ENCODE measurements at places on chromosomes 7 and 10. TPM values are rescaled to one million over a fixed set of nuclear protein-coding genes. Genes with fewer than 3 reads are reported as not detected.

GRCh38 chr10:79022565-79023230, 46.1 kb upstream of the ZMIZ1 start:
- H3K36me3 ChIP-seq, result no peaks in the 10 kb centered on the region
- H3K27ac ChIP-seq, result no peak overlapping the region
- H3K4me3 ChIP-seq, result no peak overlapping the region
- peak; percentile 54 for DNase-seq
- H3K4me1 ChIP-seq, result peaks cover 36% of the 10 kb centered on the region

GRCh38 chr10:91250341-91250740, 29.9 kb downstream of the PCGF5 start:
- no peak for DNase-seq
- no peak overlapping the region for H3K4me3 ChIP-seq
- no peaks in the 10 kb centered on the region for H3K4me1 ChIP-seq
- H3K27ac ChIP-seq, result no peak overlapping the region
- H3K36me3 ChIP-seq, result peaks cover 14% of the 10 kb centered on the region

DNA sequence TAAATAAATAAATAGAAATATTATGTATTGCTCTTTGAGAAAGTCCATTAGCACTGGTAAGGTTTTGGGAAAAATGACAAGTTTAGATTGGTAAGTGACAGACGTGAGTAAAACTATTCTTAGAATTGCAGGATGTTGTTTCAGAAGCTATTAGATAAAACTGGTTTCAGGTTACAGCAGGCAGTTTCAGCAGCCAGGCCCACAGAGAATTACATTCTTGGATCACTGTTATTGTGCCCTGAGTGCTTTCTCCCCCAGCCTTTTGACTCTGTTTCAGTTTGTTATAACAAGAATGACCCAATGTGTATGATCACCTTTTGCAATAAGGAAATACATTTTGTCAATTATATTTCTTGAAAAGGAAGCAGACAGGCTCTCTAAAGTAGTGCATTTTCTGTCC, 86.5 kb downstream of the DKK1 start:
- H3K36me3 ChIP-seq, result peaks cover 3% of the 10 kb centered on the region
- H3K4me3 ChIP-seq, result no peak overlapping the region
- DNase-seq, result no peak
- no peak overlapping the region for H3K27ac ChIP-seq

SLC18A2 gene
- total RNA-seq, result 0.13 TPM

DNA sequence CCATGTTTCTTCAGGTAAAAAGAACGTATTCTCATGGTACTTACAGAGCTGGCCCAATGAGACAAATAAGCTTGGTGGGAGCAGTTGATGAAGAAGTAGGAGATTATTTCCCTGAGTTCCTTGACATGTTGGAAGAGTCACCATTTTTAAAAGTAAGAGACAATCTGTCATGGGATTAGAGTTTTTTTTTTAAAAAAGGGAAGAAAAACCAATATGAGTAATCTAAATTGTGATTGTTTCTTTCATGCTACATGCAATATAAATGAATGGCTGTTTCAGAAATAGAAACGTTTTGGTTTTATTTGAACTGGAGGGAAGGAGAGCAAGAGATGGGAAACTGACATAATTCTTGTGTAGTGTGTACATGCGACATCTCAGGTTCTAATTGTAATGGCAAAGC, 32.8 kb downstream of the TMEM60 start:
- peaks cover 14% of the 10 kb centered on the region for H3K36me3 ChIP-seq
- peaks cover 10% of the 10 kb centered on the region for H3K4me1 ChIP-seq
- H3K27ac ChIP-seq, result peak overlapping the region; percentile 72
- H3K4me3 ChIP-seq, result no peak overlapping the region
- H3K27me3 ChIP-seq, result no peaks in the 10 kb centered on the region

GRCh38 chr7:105268511-105269392, 120.0 kb downstream of the SRPK2 start:
- peak overlapping the region; percentile 90 for H3K27ac ChIP-seq
- no peaks in the 10 kb centered on the region for H3K27me3 ChIP-seq
- no peak for DNase-seq
- H3K36me3 ChIP-seq, result no peaks in the 10 kb centered on the region
- peak overlapping the region; percentile 69 for H3K4me3 ChIP-seq

DNA sequence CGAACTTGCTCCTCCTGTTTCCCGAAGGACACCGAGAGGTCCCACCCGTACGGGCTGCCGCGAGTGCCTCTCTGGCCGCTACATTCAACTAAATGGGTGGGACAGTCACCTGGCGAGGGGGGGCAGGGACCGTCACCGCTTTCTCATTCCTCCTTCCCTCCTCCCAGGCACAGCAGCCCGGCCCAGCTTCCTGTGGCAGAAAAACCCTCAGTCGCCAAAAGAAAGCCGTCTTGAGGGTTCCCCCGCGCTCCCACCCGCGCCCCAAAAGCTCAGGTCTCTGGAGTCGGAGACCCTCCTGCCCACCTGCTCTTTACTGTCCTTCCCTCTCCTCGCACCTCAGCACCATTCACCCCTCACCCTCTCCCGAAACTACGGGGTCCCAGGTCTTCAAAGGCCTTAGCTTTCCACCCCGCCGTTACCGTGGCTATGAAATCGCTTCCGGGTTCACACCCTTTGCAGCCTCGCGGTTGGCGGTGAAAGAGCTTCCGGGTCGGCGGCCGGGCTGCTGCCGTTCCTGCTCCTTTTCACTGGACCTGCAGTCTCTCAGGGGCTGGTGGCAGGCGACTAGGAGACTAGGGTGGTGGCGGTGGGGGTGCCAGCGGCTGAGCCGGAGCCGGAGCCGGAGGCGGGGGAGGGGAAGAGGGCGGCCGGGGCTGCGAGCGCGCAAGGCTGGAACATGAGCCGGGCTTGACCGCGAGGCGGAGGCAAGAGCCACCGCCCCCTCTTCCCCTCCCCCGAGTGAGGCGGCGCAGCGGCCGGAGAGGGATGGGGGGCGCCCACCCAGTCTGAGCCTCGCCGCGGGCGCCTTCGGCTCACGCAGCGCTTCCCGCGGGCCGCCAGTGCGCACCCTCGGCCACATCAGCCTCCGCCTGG, at the start of the genes ANKIB1 and KRIT1:
Gene ANKIB1 (plus strand): TSS at position 488 of the 873 bp plus-strand sequence. CDS start 49,005 bp downstream, outside the sequence.
Gene KRIT1 (minus strand): TSS at position 428 of the 873 bp plus-strand sequence. CDS start 3,779 bp downstream, outside the sequence.
- peak within 1 kb of the TSS; percentile 99 for H3K27ac ChIP-seq
- no peaks in the 10 kb centered on the region for H3K27me3 ChIP-seq
- H3K36me3 ChIP-seq, result no peaks in the 10 kb centered on the region
- peak within 1 kb of the TSS; percentile 97 for H3K4me3 ChIP-seq

- DNase-seq, result no peak
- no peak overlapping the region for H3K4me3 ChIP-seq
- H3K36me3 ChIP-seq, result no peaks in the 10 kb centered on the region
- peaks cover 12% of the 10 kb centered on the region for H3K4me1 ChIP-seq
Observed at GRCh38 chr10:99527526-99528493, 4.9 kb upstream of the NKX2-3 start.

DNA sequence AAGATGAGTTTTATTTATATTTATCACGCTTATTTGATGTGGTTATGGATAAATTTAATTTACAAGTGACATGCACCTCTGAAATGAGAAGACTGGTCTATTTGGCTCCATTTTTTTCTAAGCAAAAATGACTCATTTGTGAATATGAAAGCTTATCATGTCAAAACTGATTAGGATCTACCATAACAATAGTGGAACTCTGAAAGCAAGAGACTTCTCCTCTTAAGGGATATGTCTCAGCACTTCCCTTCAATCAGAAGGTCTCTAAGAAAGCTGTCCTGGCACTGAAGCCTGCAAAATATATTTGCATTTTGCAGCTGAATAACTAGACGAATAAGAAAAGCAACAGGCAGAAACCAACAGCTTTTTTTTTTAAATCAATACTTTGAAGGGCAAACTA, 12.7 kb downstream of the FAS start:
- H3K4me1 ChIP-seq, result peaks cover 17% of the 10 kb centered on the region
- H3K27ac ChIP-seq, result no peak overlapping the region
- H3K36me3 ChIP-seq, result no peaks in the 10 kb centered on the region
- no peak overlapping the region for H3K4me3 ChIP-seq
- DNase-seq, result no peak
- no peaks in the 10 kb centered on the region for H3K27me3 ChIP-seq

INHBA gene
- total RNA-seq, result 51.4 TPM

- peaks cover 2% of the 10 kb centered on the region for H3K4me1 ChIP-seq
- H3K36me3 ChIP-seq, result no peaks in the 10 kb centered on the region
- peaks cover 36% of the 10 kb centered on the region for H3K27me3 ChIP-seq
- H3K27ac ChIP-seq, result no peak overlapping the region
- no peak for DNase-seq
Observed at GRCh38 chr10:125531465-125531864, 151.5 kb downstream of the TEX36 start.

DNA sequence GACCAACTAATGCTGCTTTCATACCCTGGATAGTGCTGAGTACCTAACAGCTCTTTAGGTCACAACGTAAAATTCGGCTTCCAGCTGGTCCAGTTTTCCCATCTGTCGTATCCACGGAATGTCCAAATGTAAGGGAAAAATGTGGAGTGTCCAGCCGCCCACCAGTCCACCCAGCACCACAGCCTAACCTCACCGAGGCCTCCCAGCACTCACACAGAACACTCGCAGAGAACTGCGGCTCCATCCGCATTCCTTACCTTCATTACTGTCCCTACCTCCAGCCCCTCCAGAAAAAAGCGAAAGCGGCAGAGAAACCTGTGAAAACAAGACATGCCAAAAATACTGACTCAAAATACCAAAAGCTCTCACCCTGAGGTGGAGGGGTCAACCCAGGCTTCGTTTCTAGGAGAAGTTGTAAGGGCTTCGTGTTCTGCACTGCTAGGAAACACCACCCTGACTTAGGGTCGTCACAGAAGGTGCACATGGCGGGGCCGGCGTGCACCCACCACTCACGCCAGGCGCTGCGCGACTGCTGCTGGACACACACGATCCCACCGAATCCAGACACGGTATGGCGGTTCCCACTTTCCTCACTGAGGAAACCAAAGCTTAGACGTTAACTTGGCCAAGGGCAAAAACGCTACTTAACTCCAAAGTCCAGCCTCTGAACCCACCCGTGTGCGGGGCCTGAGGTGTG, 73.9 kb downstream of the AMZ1 start:
- no peak overlapping the region for H3K4me3 ChIP-seq
- H3K27ac ChIP-seq, result peak overlapping the region; percentile 45

- peaks cover 4% of the 10 kb centered on the region for H3K36me3 ChIP-seq
- no peak overlapping the region for H3K4me3 ChIP-seq
- H3K4me1 ChIP-seq, result peaks cover 8% of the 10 kb centered on the region
- peak overlapping the region; percentile 67 for H3K27ac ChIP-seq
Observed at GRCh38 chr7:111199643-111200042, 108.7 kb downstream of the LRRN3 start.

DNA sequence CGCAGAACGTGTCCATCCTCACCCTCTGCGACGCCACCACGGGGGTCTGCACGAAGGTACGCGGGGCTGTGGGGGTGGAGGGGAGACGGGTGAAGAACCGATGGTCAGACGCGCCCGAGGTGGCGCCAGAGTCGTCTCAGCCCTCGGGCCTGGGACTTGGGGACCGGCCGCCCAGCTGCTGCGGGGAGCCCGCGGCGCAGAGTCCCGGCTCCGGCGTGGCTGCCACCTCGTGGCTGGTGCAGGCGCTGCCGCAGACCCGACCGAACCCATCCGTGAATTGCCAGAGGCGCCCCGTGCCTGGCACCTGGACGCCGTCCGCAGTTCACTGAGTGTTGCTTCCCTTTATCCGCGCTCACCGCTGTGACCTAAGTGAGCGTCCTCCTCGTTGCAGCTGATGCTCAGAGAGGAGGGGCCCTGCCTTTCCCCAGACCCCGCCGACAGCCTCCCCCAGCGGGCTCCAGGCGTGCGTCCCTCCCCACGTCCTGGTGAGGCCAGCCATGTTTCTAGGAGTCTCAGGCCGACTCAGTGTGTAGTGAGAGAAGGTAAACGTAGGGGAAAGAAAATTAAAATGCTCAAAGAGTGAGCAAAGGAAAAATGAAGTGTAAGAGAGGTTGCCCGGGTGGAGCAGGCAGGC, 208.7 kb downstream of the PAXIP1 start:
- peak overlapping the region; percentile 56 for H3K4me3 ChIP-seq
- peaks cover 2% of the 10 kb centered on the region for H3K4me1 ChIP-seq
- H3K27ac ChIP-seq, result no peak overlapping the region
- peaks cover 78% of the 10 kb centered on the region for H3K27me3 ChIP-seq

GRCh38 chr7:106068538-106068961, 43.6 kb downstream of the SYPL1 start:
- H3K4me3 ChIP-seq, result no peak overlapping the region
- no peak for DNase-seq
- H3K4me1 ChIP-seq, result peaks cover 77% of the 10 kb centered on the region
- H3K36me3 ChIP-seq, result no peaks in the 10 kb centered on the region

FFAR4 gene
- not detected for total RNA-seq

C10orf67 gene
- 0.11 TPM for total RNA-seq

DNA sequence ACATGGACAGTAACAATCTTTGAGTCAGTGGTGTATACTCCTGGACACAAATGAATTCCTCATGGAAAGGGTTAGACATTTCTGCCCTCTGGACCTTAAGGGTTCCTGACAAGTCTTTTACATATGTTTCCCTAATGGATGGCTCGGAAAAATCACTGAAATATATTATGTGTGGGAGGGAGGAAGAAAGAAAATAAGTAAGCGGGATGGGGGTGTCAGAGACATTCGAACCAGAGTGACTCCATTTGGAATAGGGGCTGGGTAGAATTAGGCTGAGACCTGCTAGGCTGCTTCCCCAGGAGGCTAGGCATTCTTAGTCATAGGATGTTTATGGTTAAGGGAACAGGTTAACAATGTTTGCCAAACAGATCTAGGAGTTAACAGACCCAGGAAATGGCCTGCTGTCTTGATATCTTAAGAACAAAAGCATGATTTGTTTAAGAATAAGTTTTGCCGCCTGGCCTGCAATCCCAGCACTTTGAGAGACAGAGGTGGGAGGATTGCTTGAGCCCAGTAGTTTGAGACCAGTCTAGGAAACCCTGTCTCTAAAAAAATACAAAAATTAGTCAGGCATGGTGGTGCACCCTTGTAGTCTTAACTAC, 1241.7 kb downstream of the TYW1 start:
- H3K4me3 ChIP-seq, result no peak overlapping the region
- DNase-seq, result no peak
- no peaks in the 10 kb centered on the region for H3K27me3 ChIP-seq
- no peak overlapping the region for H3K27ac ChIP-seq
- no peaks in the 10 kb centered on the region for H3K4me1 ChIP-seq

DNA sequence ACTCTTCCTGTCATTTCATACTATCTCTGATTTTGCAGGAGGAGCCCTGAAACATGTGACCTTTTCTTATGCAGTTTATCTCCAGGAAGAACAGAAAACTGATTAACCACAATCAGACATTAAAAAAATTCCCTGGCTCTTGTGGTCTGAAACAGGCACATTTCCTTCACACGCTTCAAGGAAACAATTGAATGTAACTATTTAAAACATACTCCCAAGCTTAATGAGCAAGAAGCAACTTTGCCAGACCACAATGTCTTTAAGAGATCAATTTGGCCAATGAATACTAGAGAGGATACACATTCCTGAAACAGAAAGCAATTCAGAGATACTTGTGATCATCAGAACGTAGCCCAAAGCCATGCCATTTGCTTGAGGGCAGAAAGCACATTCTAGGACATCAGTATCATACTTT, 65.8 kb downstream of the PIP4K2A start:
- H3K4me3 ChIP-seq, result peak overlapping the region; percentile 7
- no peak for DNase-seq
- peak overlapping the region; percentile 85 for H3K27ac ChIP-seq
- H3K27me3 ChIP-seq, result no peaks in the 10 kb centered on the region
- H3K4me1 ChIP-seq, result peaks cover 69% of the 10 kb centered on the region

SPDYE16 gene
- 0.34 TPM for total RNA-seq

Measured in mesothelial cell of epicardium (in vitro differentiated cells).